SK-N-DZ (cell line): ENCODE measurements at places on chromosomes 11 and 22.

- no peak for DNase-seq
Observed at GRCh38 chr11:5252192-5252918, 2.2 kb downstream of the HBG2 start.

DNA sequence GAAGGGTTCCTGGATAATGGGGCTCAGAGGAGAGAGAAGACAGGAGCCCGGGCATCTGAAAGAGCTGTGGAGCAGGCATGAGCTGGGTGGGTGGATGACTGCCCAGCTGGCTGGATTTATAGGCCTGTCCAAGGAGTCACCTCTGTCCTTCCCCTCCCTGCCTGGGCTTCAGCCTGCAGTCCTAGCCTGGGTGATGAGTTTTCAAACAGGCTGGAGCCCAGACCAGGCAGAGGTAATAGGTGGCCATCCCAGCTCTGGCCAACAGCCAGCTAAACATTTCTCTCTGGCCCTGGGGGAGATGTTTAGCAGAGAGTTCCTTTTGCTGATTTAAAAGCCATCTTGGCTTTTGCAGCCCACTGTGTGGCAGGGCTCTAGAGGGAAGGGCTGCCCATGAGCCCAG is 5.4 kb downstream of the C11orf96 start:
- DNase-seq = no peak

- DNase-seq = no peak
Observed at GRCh38 chr11:57370251-57370650, 10.7 kb downstream of the PRG3 start.

DNA sequence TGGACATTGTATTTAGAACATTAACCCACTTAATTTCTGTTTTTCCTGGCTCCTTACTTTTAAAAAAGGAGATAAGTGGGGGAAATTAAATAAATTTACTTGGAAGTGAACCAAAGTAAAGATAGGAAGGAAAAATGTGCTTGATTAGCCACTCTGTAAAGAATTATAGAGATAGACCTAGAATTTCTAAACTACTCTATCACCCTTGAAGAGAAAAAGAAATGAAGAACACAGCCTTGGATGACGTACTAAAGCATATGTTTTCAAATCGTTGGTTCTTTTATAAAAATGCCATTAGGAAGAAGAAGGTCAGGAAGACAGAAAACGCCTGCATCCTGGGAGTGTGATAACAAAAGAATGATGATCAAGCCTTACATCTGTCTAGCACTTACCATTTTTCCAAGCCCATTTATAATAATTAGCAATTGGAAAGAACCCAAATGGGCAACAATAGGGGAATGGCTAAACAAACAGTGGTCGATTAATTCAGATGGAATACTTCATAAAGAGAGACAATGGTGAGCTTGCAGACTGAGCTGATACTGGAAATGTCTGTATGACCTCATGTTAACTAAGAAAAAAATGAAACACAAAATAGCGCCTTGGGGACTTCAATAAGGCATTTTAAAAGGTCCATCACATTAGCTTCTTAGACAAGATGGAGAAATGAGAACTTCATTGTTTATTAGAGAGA is 81.0 kb upstream of the LRRC55 start:
- DNase-seq = no peak

DNA sequence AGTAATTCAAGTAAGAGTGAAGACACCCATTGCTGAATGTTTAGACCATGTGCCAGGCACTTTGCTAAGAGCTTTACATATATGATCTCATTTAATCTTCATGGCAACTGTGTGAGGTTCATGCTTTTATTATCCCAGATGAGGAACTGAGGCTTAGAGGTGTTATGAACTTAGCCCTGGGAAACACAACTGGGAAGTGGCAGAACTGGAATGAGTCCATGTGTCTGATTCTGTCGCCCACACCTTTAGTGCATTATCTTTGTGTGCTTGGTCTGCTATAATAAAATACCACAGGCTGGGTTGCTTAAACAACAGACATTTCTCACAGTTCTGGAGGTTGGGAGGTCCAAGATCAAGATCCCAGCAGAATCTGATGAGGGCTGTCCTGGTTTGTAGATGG is 108.7 kb upstream of the PLET1 start:
- no peak for DNase-seq

GRCh38 chr11:57913715-57914704 is 109.7 kb upstream of the OR9Q1 start:
- no peak for DNase-seq

DNA sequence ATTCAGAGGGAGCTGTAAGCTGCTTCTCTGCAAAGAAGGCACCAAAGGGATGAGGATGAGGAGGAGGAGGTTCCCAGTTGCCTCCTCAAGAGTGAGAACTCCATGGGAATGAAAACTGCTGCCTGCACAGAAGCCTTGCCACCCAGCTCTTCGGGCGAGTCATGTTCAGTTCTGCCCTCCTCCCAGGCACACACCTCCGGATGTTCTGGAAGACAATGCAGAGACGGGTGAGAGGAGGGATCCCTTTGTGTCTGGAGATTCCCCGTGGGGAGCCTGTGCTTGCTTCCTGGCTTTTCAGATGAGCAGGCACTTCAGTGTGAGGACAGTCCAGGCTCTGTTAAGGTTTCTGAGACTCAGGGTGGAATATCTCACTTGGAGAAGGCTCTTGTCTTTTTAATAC is 295.6 kb downstream of the DDX10 start:
- DNase-seq = no peak

DNA sequence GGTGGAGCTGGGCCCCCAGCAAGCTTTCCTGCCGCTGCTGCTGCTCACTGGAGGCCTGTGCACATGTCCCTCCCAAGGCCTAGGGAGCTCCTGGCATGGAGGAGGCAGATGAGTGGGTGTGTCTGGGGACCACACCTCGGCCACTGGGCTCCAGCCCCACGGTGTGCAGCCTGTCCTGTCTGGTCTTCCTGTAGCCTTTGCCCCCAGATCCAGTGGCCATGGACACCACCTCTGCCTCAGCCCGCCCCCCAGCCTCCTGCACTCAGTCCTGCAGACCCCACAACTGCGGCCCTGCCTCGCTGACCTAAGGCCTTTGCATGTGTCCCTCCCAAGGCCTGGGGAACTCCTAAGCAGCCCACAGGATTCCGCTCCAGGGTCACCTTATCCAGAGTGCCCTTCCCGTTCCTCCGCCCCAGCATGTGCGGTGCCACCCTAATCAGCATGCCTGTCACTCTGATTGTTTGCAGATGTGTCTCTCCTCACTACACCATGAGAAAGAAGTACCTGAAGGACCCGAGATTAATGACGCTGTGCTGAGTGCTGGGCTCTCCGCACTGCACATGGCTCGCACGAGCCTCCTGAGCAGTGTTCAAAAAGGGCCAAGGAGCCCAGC is 8.6 kb downstream of the GAL start:
- DNase-seq = peak; percentile 33

DNA sequence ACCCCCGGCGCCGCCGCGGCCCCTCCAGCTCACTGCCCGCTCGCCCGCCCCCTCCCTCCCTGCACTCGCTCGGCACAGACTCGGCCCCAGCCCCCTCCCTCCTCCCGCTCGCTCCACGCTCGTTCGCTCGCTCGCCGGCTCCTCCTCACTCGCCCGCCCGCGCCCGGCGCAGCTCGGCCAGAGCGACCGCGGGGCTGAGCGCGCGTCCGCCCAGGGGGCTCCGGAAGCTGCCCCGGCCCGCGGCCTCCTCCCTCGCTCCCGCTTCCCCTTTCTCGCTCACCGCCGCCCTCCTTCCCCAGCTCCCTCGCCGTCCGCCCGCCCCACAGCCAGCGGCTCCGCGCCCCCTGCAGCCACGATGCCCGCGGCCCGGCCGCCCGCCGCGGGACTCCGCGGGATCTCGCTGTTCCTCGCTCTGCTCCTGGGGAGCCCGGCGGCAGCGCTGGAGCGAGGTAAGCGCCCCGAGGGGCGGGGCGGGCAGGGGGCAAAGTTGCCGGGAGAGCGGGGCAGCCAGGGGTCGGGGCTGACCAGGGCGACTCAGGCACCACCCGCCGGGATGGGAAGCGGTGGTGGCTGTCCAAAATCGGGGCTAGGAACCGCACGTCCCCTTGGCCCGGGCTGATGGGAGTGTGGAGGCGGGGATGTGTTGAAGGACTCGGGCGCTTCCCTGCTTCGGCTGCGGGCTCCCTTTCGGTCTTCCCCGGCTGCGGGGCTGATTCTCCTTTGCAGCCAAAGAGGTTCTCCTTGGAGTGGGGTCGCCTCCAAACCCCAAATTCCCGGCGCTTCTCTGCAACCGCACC is at the start of gene SEZ6L:
TSS of gene SEZ6L (plus strand) at position 148 of the 797 bp plus-strand sequence. CDS start at position 356, 208 bp downstream.
- DNase-seq = no peak

- no peak for DNase-seq
Observed at GRCh38 chr11:2776351-2777061, 76.7 kb upstream of the KCNQ1OT1 start.

DNA sequence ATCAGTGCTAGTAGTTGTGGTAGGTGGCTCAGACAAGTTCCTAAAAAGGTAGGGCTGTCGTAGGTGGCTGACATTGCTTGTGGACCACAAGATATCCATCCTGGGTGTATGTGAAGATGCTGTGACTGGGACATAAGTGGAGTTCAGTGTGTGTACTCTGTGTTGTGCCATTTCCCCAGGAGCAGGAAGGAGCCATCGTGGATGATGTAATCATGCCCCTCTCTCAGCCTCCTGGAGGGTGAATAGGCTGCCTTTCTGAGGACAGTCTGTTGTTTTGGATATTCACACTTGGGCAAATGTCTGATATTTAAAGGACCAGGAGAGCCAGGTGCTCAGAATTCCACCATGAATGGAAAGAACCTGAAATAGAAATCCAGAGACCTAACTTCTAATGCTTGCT is 2.7 kb downstream of the HEPHL1 start:
- DNase-seq = no peak

GRCh38 chr22:31278626-31279326 is 13.5 kb downstream of the PIK3IP1 start:
- no peak for DNase-seq

- DNase-seq = no peak
Observed at GRCh38 chr11:72727521-72727920, 24.7 kb downstream of the ARAP1 start.

GRCh38 chr22:39317775-39318506 is 1.5 kb downstream of the RPL3 start:
- no peak for DNase-seq

DNA sequence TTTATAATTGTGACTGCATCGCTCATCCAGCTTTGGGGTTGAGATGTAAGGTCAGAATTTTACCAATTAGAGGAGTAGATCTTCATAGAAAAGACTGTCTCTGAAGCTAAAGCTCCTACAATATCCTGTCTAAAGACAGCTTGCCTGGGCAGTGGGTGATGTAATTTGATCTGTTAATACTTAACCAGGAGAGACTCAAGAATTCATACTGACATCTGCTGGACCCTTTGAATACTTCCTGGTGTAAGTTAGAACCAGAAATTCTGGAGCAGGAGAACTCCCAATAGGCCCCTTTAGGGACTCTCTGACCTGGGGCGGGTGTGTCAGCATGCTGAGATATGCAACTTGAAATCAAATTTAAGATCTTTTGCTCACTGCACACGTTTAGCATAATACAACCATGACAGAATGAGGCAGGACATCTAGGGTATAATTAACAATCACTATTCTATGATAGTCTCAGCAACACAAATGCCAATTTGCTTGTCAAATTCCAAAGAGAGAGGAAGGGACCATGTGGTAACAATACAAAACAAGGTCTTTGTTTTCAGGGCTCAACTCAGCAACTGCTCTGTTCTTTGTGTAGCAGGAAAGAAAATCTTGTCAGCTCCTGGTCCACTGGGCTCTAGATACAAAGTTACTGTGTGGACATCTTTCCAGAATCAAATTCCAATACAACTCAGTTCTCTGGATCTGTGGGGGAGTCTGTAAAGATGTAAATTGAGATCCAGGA is 143.9 kb downstream of the INSC start:
- peak; percentile 11 for DNase-seq

DNA sequence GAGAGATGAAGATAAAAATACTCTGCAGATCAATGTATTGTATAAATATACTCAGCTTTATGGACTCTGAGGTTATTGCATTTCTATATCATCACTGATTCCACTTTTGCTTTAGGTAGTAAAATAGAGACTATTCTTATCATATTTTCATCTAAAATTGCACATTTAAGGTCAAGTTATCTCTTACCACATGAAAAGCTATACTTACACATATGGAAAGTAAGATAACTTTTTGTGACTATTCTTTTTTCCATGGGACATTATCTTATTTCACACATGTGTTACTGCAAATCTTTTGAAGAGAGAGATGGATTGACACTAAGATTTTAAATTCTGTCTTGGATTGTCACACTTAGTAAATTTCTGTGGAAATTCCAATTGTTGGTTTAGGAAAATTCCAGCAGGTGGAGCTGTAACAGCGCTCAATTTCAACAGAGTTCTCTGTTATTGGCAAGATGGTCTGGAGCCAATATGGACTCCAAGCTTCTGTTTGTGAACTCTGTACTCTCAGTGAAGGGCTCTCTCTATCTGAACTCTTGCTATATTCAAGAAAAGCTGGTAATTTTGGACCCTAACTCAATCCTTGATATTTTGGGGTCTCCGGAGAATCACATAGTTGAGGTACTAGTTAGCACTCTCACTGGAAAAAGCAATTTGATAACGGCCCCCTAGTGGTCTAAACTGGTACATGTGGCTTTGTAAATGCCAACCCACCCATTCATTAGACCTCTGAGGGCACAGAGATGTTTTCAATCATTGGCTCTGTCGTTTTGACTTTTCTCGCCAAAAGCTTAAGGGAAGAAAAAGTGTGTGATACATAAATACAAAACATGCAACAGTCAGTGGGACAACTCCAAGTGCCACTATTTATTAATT is 429.7 kb downstream of the ETS1 start:
- DNase-seq = peak; percentile 48

GRCh38 chr11:34789196-34789834 is 126.9 kb downstream of the APIP start:
- no peak for DNase-seq

DNA sequence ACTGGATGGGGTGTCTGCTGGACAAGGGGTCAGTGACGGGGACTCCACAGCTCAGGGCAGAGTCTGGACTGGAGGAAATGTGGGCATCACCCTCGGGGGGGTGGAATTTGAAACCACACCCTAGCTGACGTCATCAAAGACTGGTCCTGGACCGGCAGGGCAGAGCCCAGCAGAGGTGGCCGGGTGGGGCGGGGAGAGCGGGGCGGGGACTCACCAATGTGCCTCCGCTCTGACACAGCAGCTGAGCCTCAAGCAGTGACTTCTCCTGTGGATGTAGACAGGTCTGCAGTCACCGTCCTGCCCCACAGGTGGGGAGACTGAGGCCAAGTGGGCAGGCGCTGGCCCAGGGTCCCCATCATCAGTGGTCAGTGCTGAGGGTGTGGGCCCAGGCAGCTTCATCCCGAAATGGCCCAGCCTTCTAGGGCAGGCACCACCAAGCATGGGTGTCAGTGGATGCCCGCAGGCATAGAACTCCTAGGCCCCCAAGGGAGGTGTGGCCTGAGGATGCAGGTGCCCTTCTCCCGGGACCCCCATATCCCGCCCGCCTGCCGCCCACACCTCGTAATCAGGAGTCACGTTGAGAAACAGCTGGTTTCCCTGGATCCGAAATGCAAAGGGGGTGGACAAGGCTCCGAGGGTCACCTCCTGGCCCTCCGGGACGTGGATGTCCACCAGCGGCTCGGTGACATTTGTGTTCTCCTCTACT is 603 bp downstream of the CDHR5 start:
- no peak for DNase-seq

DNA sequence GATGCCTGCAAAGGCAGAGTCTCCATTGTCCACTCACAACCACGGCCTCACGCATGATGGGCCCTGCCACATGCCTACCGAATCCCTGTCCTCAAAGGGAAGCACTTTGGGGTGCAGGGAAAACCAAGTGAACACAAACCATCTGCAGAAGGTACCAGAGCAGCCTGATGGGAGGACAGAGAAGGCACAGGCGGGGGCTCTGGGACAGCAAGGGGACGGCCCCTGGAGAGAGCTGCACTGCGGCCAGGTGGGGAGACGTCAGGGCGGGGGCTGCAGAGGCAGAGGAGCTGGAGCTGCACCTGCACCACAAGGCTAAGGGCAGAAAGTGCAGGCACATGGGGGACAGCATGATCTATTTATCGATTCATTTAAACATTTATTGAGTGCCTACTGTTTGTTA is 1056.0 kb downstream of the TBC1D22A start:
- DNase-seq = no peak
